ENCODE measurements at places on chromosomes 16 and 17.

GRCh38 chr17:33214996-33215395 is 78.1 kb downstream of the ASIC2 start:
- no peak for DNase-seq

DNA sequence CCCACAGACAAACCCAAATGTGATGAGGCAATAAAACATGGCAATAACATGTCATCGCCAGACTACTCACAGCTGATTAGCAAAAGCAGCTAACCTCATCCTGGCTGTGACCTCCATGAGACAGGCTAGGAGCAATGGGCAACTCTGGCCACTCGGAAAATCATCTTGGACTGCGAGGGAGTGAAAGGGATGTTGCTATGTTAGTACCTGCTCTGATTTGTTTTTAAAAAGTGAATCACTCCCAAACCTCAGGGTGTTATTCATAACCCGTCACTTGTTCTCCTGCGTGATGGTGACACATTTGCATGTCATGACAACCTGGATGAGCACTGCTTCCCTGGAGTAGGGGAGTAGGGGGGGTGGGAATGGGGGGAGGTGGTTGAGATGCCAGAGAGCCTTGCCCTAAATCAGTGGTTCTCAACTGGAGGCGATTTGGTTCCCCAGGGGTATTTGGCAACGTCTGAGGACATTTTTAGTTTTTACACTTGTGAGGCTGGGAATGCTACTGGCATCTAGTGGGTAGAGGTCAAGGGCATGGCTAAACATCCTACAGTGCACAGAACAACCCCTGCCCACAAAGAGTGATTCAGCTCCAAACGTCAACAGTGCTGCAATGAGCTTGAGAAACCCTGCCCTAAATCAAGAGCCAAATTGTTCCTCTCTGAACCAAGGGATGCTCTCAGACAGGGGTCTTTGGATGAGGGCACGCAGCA is 241.7 kb downstream of the SOX9 start:
- DNase-seq: no peak

DNA sequence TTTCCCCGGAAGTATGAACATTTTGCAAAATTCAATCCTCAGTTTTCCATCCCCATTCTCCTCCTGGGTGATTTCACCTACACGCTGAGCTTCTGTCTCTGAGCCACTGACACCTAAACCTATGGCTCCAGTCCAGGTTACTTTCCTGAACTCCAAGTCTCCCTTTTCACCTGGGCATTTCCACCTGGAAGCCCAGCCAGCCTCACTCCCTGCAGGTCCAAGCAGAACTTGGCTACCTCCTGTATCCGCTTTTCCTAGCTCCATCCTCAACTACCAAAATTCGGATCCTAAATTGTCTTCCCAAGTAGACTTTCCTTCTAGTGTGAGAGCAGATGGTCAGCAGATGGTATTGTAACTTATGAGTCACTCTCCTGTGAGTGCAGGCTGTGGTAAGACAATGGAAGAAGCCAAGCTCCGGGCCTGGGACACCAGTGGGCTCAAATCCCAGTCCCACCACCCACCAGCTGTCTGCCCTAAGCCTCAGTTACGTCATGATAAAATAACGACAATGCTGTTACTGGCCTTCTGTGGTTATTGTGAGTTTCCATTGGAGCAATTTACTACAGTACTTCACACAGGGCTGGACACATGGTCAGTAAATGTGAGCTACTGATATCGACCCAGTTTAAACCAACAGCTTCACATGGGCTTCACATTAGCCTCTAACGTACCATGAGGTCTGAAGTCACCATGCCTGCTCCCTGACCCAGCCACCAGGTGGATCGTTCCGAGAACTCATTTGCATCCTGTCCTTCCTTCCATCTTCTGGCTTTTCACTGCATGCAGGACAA is 33.3 kb downstream of the PECAM1 start:
- DNase-seq: no peak

DNA sequence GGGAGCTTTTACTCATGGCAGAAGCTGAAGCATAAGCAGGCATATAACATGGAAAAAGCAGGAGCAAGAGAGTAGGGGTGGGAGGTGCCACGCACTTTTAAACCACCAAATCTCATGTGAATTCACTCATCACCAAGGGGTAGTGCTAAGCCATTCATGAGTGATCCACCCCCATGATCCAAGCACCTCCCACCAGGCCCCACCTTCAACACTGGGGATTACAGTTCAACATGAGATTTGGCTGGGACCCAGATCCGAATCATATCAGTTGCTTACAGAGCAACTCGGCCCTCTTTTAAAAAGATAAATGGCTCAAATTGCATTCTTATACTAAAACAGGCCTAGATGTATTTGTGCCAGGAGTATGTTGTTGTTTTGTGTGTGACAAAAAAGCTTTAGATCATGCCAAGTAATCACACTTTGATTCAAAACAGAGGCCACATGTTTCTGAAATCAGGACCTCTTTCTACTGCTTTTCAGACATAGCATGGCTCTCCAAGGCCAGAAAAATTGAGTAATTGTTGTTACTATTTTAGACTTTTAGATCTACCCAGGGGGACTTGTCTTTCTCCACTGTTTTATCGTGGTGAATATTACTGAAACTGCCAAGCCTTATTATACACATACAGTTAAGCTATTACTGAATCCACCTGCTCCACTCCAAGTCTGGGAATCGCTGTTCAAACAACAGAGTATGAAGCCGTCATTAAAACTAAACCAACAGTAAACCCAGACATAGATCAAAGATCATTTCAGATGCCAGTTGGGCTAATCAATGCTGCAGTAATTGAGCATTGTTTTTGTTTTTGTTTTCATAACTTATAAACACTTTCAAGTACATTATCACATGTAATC is 163.3 kb downstream of the KCNJ2 start:
- DNase-seq: no peak

- DNase-seq: no peak
These were observed 31.8 kb downstream of the RHBDL3 start for GRCh38 chr17:32297424-32297823.

DNA sequence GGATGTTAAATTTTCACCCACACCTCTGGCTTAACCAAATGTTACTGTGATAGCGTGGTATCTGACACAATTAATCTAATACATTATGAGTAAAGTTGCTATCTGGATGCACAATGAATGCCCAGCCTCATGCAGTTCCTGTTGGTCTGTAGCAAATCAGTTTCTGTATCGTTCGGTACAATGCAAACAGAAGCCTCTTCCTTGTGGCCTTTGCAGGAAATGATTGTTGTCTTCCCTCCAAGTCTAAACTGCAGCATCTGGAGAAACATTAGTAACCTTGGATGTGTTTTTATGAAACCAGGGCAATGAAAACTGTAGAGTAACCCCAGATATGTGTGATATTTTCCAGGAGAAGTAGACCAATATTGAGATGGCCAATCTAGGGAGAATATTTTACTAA is 46.8 kb downstream of the CYB561 start:
- DNase-seq: no peak

- DNase-seq: no peak
These were observed 14.6 kb downstream of the ADCY9 start for GRCh38 chr16:4101421-4102219.

GRCh38 chr17:78236362-78237127 is 5.1 kb downstream of the TMEM235 start:
- DNase-seq: no peak

DNA sequence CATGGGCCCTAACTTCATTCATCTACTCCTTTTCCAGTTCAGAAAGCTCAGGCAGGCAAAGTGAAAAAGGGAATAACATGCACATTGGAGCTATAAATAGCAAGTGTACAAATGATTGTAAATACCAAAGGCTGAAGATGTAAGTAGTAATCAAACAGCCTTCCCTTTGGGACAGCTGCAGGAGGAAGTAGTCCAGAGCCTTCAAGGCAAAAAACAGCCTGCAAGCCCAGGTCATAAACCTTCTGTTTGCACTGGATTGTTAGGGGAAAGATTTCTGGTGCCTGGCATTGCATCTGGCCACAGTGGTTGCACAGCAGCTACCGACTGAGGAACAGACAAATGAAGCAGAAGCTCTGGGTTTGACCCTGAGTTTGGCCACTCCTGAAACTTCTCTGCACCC is 98.6 kb upstream of the PMFBP1 start:
- DNase-seq: no peak

- no peak for DNase-seq
These were observed 68.7 kb upstream of the IRX3 start for GRCh38 chr16:54355251-54355650.

DNA sequence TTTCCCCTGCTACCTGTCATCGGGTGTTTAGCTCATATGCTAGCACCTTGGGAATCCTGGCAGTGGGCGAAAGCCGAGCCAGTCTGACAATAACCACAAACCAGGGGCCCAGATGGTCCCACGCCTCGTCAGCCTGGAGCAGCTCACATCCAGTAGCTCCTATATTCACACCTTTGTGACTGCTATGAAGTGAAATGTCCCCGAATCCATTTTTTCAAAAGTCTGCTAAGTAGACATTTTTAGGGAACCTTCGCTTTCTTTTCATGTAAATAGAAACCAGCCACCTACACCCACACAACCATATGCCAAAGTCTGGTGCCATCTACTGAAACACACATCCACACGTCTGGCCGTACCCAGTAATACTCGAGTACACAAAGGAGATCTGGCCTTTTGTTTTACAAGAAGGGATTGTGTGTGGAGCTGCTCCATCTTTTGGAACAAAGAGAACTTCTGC is 176.8 kb downstream of the SLC39A11 start:
- DNase-seq: no peak

GRCh38 chr17:58666858-58667267 is 25.0 kb downstream of the TEX14 start:
- peak; percentile 48 for DNase-seq

- no peak for DNase-seq
These were observed 20.2 kb downstream of the CHCT1 start for GRCh38 chr17:60442271-60443173.

DNA sequence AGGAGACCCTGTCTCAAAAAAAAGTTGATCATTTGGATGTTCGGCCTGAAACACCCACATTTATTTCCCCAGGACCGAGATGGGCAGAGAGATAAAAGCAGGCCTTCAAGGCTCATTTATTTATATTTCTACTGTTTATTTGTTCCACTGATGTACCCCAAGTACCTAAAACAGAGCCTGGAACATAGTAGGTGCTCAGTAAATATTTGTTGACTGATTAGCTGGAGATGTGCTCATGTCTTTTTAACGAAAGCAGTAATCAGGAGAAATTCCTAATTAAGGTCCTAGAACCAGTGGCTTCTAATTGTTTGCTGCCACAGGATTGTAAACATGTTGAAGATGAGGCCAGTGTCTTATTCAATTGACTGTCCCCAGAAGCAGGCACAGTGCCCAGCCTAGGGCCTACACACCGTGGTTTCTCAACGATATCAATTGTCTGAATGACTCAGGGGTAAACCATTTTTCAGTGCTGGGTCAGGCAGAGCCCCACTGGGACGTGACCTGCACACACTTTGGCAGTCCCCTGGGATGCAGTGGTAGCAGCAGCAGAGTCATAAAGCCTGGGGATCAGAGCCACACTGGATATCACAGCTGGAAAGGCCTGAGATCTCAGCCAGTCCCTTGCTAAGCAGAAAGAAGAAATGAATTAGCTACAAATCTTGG is 34.8 kb downstream of the SOST start:
- DNase-seq: no peak

- no peak for DNase-seq
These were observed 103.3 kb downstream of the GNAO1 start for GRCh38 chr16:56294579-56294978.

- no peak for DNase-seq
These were observed 10.3 kb downstream of the TRAF7 start for GRCh38 chr16:2165861-2166260.

DNA sequence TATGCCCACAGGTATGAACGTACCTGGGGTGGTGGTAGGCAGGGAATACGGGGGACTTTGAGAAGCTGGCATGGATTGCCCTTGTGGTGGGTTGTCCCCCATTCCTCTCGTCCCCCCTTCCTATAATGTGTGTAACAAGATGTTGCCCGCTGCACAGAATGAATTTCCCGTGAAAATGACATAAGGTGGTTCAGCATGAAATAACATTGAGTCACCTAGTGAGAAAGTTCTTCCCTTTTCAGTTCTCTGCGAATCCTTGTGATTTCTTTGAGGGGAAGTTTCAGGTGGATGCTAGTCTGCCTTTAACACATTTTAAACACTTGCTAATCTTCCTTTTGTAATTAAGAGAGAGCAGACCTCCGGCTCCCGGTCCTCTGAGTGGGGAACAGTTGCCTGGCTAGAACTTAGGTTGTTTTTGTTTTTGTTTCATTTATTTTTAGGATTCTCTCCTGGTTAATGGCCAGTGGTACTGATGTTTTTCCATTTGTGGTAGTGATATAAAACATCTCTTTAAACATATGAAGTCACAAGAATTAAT is 58.9 kb downstream of the RAP1GAP2 start:
- DNase-seq: no peak

- DNase-seq: no peak
These were observed 617 bp upstream of the VTN start for GRCh38 chr17:28370744-28371103.

DNA sequence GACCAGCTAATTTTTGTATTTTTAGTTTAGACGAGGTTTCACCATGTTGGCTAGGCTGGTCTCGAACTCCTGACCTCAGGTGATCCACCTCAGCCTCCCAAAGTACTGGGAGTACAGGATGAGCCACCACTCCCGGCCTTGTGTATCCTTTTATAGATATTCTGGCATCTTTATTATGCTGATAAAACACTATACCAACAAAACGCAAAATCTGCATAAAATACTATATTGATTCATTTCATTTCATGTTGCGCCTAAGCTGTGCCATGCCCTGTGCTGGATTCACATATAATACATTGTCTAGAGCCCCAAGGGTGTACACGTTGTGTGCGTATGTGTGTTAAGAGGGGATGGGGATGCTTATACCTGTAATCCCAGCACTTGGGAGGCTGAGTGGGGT is 3.8 kb upstream of the UBE2Z start:
- no peak for DNase-seq

GRCh38 chr16:28181515-28181914 is 30.2 kb downstream of the XPO6 start:
- DNase-seq: no peak

DNA sequence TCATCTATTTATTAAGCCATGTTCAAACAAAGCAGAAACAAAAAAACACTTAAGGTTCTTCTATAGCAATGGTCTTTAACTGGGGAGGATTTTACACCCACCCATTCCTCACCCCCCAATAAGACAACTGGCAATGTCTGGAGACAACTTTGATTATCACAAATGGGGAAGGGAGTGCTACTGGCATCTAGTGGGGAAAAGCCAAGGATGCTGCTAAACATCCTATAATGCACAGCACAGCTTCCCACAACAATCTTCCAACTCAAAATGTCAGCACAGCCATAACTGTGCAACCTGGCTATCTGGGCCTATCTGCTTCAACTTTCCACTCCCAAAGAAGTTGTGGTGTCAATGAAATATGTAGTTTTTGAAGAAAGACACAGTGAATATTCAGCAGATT is 1044.4 kb downstream of the CDH8 start:
- no peak for DNase-seq

DNA sequence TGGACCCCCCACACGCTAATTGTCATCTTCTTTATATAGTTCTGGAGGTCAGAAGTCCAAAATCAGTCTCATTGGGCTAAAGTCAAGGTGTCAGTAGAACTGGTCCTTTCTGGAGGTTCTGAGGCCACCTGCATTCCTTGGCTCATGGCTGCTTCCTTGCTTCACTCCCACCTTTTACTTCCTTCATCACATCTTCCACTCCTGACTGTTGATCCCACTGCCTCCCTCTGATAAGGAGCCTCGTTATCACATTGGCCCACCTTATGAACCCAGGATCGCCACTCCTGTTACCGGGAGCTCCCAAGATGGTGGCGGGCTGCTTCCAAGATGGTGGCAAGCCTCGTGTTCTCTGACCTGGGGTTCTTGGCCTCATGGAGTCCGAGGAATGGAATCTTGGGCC is 83.0 kb downstream of the CDC27 start:
- no peak for DNase-seq
